Breast epithelium (tissue), 4 donors: ENCODE measurements at places on chromosomes 1 and 21. TPM values are rescaled to one million over a fixed set of nuclear protein-coding genes. Genes with fewer than 3 reads are reported as not detected.

DNA sequence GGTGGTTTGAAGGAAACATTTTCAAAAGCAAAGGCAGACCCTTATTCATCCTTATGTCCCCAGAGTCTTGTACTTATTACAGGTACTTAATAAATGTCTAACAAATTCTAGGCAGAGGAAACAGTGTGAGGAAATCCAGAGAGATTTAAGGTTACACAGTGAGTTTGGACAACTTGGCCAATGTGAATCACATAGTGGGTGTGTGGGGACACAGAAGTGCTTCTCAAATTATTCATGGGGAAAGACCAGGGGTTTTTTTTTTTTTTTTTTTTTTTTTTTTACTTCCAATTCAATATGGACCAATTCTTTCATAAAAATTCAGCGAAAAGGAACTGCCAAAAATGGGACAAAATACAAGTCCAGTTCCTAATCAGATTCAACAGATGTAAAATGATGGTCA lies 15.1 kb downstream of the GNG12 start:
- H3K36me3 ChIP-seq, result no peaks in the 10 kb centered on the region
- H3K27me3 ChIP-seq, result no peaks in the 10 kb centered on the region
- H3K4me3 ChIP-seq, result no peak overlapping the region
- DNase-seq, result no peak
- H3K4me1 ChIP-seq, result no peaks in the 10 kb centered on the region

DNA sequence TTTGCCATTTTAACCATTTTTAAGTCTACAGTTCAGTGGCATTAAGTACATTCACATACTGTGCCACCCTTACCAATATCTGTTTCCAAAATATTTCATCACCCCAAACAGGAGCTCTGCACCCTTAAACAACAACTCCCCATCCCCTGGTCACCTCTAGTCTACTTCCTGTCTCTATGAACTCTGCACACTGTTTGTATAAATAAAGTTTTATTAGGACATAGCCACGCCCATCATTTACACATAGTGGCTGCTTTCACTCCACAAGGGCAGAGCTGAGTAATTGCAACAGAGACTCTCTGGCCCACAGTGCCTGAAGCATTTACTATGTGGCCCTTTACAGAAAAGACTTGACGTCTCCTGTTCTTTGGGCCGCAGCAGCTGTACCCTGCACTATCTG lies 30.1 kb downstream of the KCNAB2 start:
- no peaks in the 10 kb centered on the region for H3K36me3 ChIP-seq
- no peak for DNase-seq
- H3K4me1 ChIP-seq, result no peaks in the 10 kb centered on the region
- no peak overlapping the region for H3K4me3 ChIP-seq
- no peaks in the 10 kb centered on the region for H3K27me3 ChIP-seq
- no peak overlapping the region for H3K27ac ChIP-seq

- DNase-seq, result no peak
- H3K36me3 ChIP-seq, result no peaks in the 10 kb centered on the region
- H3K4me1 ChIP-seq, result no peaks in the 10 kb centered on the region
- H3K27me3 ChIP-seq, result no peaks in the 10 kb centered on the region
- H3K4me3 ChIP-seq, result no peak overlapping the region
Observed at GRCh38 chr1:112997781-112998180, 41.8 kb upstream of the SLC16A1 start.

Gene CRABP2
- 28.2 TPM for total RNA-seq
